Fibroblast of skin of left biceps (primary cell): ENCODE measurements at places on chromosomes 11 and 22.

- no peak for DNase-seq
Observed at GRCh38 chr11:77799338-77799737, 21.2 kb downstream of the RSF1 start.

GRCh38 chr11:5243816-5244180 lies 5.9 kb downstream of the HBG1 start:
- DNase-seq, result no peak

DNA sequence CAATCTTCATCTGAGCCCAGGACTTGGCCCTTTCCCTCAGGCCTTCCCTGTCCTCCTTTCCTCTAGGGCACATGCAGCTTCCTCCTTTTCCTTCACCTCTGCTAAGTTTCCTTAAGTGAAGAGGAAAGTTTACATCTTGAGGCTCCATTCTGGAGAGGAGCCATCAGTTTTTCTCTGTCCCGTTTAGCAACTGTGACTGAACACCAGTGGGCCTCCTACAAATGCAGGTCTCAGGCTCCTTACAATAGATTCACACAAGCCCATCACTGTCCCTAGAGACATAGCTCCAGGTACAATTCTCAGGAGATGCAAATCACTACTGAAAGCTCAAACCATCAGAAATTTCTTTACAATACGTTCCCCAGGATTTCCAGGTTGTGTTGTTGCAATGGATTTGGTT lies 23.3 kb upstream of the LYVE1 start:
- DNase-seq, result no peak

DNA sequence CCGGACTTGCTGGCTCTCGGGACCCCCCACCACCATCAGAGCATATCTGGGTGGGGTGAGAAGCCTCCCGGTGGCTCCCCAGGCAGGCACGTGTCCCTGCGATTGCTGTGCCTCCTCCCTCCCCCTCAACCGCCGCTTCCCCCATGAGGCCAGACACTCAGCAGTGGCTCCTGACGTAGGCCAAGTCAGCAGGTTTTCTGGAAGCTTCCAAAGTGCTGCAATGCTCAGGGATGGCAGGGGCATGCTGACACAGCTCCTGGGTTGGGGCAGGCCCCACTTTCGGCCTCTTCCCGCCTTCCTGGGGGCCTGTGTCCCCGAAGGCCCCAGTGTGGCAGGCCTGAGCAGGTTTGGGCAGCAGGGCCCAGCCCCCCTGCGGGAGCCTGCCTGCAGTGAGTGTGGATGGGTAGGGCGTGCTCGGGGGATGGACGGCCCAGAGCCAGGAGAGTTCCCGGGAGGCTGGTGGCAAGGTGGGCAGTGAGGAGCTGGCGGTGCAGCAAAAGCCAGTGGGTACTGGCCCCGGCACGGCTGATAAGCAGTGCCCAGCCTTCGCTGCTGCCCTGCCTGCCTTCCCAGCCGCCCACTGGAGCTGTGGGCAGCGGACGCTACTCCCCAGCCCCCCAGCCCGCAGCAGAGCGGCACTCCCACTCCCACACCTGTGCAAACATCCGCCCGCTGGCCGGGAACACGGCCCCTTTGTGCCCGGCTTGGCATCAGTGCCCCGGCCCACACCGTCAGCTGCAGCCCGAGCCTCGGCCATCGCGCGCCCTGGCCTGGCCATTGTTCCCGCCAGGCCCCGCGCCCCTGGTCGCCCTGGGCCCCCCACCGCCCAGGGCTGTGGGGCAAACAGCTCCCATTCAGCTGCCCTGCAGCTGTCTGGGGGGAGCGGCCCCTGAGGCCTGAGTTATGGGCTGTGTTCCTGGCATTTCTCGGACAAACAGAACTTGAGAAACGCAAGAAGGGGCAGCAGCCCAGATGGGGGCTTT lies 125.0 kb downstream of the KCNQ1OT1 start:
- DNase-seq, result no peak

DNA sequence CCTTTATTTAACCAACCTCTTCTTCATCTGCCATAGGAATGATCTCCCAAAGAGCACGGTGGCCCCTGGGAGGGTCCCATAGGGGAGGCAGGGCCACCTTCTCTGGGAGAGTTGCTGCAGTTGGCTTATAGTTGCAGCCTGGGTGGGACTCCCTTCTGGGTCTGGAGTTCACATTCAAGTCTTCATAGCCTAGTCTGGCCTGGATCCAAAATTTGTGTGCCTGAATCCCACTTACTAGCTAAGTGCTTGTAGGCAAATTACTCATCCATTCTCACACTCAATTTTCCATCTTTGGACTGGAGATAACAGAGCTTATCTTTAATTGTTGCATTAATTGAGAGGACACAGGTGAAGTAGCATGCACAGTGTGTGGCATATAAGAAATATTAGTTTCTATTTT lies 163.6 kb downstream of the GRIK4 start:
- DNase-seq, result no peak

DNA sequence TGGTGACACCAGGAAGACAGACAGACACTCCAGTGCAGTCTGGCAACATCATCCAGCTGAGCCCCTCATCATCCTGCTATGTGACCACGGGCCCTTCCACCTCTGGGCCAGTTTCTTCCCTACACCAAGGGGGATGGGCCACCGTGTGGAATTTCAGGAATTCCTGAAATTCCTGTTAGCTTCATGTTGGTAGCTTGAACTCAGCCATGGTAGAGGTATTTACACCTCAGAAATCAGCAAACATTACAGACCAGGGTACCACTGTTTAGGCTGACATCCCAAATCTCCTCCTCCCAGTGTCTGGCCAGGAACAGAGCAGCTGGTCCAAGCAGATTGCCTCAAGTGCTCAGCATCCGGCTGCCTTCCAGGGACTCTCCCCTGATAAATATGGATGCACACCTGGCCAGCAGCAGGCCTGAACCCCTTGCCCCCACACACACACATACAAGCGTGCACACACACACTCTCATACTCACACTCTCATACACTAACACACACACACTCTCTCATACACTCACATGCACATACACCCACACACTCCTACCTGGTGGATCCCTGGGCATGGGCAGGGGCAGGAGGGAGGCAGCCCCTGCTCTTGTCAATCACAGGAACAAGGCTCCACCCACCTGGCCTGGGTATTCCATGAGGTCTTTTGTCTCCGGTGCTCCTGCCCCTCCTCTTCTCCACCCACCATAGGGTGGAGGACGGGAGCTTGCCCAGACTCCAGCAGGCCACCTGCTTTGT lies 85.2 kb downstream of the BUD13 start:
- no peak for DNase-seq

DNA sequence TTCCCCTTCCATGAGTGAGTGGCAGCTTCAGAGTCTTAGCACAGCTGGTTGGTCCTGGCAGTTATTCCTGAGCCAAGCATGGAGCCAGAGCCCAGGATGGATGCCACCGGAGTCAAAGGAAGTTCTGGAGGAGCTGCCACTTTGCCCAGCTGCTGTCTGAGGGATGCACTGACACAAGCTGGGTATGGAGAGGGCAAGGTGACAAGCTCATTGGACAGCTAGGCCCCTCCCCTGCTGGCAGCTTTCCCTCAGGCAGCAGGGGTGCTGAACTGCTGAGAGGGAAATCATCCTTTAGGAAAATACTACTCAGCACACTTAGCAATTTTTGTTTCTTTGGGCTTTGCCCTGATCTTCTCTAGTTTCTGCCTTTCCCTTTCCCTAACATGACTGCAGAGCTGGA lies 99.3 kb upstream of the SESN3 start:
- no peak for DNase-seq

DNA sequence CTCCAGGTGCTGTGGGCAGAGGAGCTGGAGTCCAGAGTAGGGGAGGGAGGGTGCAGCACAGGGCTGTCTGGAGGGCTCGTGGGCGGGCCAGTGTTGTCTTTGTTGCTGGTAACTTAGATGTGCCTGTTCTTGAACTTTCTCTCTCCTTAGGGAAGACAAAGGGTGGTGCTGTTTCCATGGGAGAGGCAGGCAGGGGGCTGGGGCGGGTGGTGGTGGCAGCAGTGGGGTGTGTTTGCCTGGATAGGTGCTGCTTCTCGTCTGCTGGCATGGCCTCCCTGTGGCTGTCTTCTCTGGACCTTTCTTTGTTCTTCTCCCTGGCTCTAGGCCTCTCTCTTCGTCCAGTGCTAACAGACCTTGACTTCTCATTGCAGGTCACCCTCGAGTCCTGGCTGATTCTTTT lies 8.5 kb downstream of the SIDT2 start:
- DNase-seq, result no peak

- DNase-seq, result no peak
Observed at GRCh38 chr11:72541257-72541974, 107.1 kb upstream of the CLPB start.

GRCh38 chr11:3939651-3940190 lies 84.3 kb downstream of the STIM1 start:
- DNase-seq, result peak; percentile 55

DNA sequence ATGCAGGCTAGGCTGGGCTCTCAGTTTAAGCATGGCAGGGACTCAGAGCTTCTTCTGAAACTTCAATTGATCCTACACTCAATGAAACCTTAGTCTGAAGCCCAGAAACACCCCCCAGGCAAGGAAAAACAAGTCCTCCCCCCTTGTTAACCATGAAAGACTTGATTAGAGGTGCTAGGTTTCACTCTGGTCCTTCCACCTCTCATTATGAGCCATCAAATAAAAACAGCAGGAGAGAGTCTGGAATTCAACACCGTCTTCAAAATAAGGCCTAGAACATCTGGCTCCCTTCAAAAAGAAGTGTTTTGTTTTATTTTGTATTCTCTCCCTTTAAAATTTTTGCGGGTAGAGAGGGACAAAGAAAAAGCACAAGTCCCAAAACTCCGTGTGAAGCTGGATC lies 95.7 kb downstream of the NAT10 start:
- no peak for DNase-seq

GRCh38 chr11:3723014-3723708 lies 52.0 kb upstream of the CHRNA10 start:
- peak; percentile 98 for DNase-seq

DNA sequence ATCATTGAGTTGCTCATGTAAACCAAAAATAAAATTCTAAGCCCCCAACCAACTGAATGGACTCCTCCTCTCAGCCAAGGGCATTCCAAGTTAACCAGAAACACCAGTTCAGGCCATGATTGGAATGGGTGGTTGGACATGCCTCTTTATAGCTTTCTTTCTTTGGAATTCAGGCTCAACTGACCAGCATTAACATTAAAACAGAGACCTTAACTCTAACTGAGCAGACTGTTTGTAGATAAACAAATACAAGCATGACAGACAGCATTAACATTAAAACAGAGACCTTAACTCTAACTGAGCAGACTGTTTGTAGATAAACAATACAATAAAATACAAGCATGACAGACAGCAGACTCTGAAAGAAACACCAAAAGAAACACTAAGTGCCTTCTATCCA lies 278.2 kb downstream of the DLG2 start:
- DNase-seq, result no peak

DNA sequence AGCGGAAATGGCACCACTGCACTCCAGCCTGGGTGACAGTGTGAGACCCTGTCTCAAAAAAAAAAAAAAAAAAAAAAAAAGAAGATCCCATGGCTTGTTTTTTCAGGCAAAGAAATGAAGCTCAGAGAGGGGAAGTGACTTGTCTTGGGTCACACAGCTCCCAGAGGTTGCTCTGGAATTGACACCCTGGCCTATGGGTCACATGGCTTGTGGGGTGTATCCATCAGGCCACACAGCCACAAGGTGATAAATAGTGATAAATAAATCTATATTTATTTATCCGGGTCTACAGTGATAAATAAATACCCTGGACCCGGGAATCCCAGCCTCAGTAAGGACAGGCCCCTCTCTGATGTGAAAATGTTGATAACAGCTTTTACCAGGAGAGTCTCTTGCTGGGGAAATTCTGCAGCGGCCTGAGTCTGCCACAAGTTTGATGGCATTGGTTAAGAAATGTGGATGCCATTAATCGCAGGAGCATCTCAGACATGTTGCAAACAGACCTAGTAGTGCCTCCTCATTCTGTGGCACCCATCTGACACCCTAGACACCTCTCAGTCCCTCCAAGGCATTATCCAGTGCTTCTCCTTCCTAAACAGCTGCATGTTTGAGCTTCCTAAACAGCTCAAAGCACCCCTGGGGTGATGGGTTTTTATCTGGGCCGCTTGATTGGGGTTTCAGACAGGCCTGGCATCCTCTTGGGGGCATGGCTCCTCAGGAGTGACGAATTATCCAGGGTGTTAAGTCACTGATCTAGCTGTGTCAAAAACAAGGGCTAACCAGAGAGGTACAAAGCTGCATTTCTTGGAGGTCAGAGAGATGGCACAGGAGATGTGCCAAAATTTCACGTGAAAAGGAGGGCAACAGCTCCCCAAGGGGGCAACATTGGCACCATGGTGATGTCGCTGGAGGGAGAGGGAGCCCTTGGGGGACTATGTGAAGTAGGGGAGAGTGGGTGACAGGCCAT lies 1.9 kb upstream of the EMID1 start:
- no peak for DNase-seq

DNA sequence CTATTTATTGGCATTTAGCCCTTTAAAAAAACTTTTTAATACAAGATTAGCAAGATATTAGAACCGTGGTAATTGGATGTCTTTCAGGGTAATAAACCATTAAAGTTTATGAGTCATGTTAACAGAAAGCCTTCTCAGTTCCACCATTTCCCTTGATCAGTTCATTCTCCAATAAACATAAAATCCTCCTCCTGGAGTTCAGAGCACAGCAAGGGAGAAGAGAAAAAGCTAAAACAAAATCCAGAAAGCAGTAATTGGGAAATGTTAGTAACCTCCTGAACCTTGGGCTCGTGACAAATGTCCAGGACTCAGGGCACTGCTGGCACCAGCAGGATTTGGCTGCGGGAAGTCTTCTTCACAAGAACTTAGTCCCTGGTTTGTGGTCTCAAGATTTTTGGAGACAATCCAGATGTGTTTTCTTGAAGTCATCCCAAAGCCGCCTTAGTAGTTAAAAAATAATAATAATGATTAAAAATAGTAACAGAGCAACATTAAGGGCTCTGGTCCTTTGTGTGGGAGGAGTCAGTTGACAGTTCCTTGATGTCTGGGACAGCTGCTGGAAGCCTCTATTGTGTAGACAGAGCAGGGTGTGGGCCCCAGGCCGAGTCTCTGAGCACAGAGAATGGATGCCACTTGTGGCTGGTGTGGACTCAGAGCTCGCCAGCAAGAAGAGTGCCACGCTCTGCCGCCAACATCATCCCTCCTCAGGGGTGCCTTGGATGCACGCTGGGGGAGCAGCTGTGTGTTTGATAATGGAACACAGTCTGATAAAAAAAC lies 43.4 kb upstream of the PITPNB start:
- DNase-seq, result no peak

DNA sequence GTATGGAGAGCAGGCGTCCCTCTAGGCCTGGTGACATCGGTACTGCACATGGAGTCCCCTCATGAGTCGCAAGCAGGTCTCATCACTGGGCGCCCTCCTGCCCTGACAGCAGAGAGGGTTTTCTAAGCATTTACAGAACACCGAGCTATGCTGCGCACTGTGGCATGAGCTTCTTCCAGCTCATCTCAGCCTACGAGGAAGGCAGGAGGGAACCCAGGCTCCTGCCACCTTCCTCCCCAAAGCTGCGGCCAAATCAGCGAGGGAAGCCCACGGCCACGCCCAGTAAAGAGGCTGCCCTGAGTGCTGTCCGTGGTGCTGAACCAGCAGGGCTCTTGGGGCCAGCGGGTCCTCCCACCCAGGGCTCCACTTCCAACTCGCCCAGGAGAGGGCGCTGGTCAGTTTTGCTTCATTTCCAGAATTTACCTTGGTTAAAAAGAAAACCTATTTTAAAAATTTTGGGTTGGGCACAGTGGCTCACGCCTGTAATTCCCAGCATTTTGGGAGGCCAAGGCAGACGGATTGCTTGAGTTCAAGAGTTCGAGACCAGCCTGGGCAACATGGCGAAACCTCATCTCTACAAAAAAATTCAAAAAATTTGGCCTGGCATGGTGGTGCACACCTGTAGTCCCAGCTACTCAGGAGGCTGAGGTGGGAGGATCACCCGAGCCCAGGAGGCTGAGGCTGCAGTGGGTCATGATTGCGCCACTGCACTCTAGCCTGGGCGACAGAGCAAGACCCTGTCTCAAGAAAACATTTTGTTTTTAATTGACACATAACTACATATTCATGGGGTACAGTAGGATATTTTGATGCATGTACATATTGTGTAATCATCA lies 34.2 kb downstream of the PHF21B start:
- peak; percentile 52 for DNase-seq
